Eye (tissue), 1 donor: ENCODE measurements at places on chromosomes 3 and 15.

- DNase-seq, result peak; percentile 90
Observed at GRCh38 chr3:5787861-5788488, 600.5 kb downstream of the EDEM1 start.

DNA sequence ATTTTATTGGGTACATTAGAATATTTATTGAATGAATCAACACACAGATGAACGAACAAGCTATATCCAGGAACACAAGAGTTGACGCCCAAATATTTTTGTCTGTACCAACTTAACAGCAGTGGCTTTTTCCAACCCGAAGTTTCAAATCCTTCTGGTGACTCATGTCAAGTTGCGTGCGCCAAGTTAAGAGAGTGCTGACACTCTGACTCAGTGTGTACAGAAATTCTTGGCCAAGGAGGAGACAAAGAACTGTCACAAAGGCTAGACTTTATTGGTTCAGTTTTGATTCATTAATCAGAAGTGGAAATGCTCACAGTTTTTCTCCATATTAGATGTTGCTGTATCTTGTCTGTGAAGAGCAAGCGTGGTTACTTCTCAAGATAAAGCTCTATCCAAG lies 59.6 kb upstream of the TSC22D2 start:
- DNase-seq, result no peak

DNA sequence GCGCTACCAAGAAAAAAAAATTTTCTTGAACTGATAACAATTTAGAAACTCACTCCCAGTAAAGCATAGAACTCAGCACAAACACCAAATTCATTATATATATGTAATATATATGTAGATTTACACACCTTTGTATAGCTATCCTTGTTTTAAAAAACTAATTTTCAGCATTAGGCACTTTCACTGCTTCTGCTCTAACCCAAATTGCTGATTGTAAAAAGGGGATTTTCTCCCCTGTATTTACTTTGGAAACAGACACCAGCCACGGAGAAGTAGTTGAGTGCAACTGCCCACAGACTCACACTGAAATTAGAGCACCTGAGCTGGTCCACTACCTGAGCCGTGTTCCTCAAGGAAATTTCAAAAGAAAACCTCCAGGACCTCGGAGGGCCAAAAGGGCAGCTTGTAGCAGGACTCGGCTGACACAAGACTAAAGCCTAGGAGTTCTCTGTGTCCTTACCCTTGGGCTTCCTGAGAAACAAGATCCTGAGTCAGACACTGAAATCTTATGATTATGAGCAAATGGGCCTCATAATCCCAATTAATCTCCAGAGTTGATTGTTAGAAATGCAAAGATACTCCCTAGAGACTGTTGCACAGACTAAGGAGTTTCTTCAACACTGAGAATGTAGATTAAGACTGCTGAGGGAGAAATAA lies 106.0 kb downstream of the TNIK start:
- DNase-seq, result no peak

- no peak for DNase-seq
Observed at GRCh38 chr3:57818772-57819171, 62.7 kb downstream of the SLMAP start.

GRCh38 chr3:183301937-183302580 lies 49.0 kb downstream of the B3GNT5 start:
- no peak for DNase-seq

DNA sequence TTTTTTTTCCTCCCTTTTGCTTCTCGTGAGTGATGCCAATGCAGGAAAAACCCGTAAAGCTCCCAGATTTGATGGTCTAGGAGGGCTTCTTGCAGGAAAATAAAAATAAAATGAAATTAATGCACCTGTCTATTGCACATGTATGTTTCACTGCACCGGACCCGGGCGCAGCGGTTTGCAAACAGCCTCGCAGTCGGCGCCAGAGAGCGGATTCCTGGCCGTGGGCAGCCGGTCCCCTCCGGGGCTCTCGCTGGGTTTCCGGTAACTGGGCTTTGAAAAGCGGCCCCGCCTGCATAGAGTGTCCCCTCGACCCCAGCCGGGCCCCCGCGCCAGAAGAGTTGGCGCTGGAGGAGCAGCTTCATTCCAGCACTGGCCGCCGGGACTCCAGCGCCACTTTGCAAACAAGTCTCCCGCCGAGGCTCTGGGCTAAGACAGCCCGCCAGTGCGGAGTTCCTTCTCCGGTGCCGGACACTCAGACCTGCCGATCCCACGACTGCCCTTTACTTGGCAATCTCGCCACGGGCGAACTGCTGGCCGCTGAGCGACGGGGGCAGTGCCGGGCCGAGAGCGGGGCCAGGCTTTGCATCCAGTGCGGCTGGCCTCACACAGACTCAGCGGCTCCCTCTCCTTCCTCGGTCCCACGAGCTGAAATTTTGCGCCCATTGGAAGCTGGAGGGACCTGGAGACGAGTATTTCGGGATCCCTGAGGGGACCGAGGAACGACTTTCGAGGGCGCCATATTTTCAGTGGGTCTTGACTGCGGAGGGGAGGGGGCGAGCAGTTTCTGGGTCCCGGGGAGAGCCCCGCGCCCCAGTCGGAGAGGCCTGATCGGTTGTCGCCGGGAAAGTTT lies 225.9 kb upstream of the C2CD4B start:
- DNase-seq, result peak; percentile 85

DNA sequence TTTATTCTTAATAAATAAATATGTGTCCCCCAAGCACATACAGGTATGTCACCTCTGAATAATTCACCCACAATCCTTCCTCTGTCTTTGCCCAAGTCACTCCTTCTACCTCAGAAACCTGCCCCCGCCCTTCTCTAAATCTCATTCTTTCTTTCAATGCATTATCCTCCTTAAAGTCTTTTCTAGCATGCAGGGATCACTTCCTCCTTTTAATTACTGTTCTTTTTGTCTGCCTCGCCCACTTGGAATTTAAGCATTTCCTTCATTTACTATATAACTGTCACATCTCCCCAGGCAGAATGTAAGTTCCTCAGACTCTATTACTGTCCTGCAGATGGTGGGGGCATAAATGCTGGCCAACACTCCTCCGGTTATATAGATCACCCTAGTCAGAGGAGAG lies 7.8 kb downstream of the CCDC80 start:
- DNase-seq, result no peak

- DNase-seq, result peak; percentile 12
Observed at GRCh38 chr3:42739401-42740158, 33.5 kb downstream of the CCDC13 start.

DNA sequence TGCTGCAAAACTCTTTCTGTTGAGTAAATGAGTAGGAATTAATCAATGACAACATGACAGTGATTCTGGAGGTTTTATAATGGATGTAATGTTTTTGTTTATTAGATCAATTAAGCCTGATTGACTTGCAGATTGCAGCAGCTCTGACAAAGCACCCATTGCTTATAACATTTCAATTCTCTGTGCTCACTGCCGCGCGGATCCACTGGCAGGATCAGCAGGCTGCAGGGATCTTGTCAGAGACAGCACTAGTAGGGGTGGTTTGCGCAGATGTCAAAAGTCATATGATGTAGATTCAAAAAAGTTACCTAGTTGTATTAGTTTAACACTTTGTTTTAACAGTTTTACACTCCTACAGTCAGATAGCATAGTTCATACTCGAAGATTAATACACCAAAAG lies 93.4 kb downstream of the MBNL1 start:
- DNase-seq, result no peak

DNA sequence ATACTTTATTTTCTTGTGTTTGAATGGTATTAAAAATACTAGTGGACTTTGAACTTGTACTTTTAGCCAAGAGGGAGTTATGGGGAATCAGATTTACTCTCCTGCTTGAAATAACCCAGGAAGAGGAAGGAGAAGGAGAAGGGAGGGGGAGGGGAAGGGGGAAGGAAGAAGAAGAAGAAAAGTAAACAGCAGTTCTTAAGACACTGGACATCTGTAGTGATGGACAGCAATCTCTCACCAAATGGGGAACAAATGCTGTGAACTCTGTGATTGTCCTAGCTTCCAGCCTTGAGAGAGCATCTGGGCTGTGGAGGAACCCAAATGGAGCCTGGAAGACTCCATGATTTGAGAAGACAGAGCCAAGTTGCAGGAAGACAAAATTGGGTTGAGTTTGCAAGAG lies 52.0 kb downstream of the VPS8 start:
- DNase-seq, result no peak

- DNase-seq, result peak; percentile 89
Observed at GRCh38 chr3:113736548-113737089, 9.4 kb downstream of the NAA50 start.

DNA sequence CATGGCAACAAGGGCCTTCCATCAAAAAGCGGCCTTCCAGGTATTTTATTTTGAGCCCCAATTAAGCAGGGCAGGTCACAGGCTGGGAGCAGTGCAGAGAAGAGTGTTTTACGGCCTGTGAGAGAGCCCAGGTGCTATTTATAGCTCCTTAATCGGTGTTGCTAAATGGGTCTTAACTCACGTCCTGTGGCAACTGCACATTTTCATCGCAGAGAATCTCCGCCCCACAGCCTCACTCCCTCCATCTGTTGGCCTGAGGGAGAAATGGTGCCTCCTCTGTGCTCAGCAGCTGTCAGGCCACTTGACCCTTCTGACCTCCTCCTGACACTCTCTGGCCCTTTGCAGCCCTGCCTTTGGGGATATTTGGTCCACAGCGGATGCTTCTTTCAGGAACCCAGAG lies 58.6 kb downstream of the SPSB4 start:
- peak; percentile 38 for DNase-seq

DNA sequence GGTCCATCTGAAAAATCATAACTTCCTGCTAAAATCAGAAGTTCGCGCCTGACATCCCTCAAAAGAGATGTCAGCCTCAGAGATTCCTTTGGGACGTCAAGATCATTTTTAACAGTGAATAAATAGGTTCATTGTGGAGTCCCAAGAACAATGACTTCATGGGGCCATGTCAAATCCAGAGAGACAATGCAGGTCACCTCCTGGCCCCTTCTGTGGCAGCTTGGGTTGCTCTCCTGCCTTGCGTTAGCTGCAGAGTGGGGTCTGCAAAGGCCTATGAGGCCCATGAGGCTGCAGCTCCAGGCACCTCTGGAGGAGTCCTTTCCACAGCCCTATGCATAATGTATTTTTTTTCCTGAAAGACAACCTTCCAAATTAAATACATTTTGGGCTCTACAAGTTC lies 282.3 kb downstream of the ADAMTS17 start:
- peak; percentile 87 for DNase-seq

DNA sequence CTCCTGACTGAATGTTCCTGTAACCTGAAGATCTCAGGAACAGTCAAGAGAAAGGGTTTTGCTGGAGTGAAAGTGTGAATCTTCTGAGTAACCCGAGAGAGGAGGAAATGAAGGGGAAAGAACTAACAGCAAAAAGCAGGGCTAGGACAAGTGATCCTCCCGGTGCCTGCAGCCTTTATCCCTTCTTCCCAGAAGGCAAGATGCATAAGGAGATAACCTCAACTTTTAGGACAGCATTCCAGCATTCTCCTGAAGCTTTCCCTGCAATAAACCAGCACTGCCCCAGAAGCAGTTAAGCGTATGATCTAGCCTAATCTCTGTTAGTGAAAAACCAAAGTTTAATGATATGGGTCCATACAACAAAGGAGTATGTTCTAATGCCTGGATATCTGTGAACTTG lies 298.8 kb downstream of the MEX3B start:
- DNase-seq, result no peak
